ENCODE measurements at places on chromosomes 2 and 18.

DNA sequence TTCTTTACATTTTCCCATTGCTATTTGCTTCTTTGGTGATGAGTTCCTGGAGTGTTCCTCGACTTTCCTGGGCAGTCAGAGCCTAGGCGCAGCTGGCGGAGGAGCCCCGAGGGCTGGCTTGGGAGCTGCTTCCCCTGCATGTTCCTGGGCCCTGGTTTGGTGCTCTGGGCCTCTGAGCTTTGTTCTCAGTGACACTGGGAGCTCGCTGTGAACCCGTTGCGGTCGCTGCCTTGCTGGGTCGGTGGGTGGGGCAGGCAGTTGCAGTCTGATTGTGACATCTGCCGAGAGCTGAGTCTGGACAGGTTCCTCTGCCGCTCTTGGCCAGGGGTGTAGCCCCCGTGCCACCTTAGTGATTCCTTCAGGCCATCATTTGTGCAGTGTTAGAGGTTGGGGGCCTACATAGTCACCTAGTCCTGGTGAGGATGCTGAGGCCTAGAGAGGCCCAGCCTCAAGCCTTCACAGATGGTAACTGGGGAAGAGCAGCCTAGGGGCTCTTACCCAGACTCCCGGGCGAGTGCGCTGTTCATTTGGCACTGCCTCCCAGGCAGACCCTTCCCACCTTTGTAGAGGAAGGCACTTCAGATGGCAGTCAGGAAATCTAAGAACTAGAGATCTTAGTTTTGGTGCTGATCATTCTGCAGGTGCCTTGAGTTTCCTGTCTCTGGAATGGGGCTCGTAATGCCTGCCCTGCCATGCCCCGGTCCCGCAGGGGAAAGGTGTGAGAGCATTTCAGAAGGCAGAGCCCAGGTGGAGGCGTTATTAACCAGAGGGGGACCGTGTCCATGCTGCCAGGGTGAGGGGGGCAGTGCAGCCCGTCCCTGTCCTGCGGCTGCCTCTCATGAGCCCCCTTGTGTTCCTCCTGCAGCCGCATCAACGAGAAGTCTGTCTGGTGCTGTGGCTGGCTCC is 8.4 kb downstream of the ASB1 start:
- no peak for DNase-seq

DNA sequence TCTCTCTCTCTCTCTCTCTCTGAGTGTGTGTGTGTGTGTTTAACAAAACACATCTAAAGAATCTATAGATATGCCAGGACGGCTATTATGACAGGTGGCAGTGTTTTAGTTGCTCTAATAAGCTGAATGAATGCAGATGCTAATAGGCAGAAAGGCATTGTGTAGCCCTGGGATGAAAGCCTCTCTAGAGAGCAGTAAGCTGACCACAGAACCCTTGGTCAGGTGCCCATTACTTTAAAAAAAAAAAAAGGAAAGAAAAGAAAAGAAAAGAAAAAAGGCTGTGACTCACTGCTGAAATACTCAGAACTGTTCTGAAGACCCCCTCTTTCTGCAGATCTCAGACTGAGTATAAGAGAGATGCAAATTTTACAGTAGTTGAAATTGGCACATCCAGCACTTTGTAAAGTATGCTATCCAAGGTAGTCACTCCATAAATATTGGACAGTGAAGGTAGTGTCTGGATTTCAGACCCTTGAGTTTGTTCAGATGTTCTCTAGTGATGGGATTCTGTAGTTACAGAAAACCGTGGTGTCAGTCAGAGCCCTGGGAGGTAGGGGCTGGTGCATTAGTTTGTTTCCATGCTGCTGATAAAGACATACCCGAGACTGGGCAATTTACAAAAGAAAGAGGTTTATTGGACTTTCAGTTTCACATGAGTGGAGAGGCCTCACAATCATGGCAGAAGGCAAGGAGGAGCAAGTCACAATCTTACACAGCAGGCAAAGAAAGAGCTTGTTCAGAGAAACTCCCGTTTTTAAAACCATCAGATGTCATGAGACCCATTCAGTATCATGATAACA is 30.9 kb downstream of the OSBPL6 start:
- no peak for DNase-seq

- DNase-seq, result no peak
Measured at GRCh38 chr2:54267577-54267976, 11.5 kb upstream of the TSPYL6 start.

- DNase-seq, result no peak
Measured at GRCh38 chr2:81097361-81097760, 792.8 kb upstream of the LRRTM1 start.

DNA sequence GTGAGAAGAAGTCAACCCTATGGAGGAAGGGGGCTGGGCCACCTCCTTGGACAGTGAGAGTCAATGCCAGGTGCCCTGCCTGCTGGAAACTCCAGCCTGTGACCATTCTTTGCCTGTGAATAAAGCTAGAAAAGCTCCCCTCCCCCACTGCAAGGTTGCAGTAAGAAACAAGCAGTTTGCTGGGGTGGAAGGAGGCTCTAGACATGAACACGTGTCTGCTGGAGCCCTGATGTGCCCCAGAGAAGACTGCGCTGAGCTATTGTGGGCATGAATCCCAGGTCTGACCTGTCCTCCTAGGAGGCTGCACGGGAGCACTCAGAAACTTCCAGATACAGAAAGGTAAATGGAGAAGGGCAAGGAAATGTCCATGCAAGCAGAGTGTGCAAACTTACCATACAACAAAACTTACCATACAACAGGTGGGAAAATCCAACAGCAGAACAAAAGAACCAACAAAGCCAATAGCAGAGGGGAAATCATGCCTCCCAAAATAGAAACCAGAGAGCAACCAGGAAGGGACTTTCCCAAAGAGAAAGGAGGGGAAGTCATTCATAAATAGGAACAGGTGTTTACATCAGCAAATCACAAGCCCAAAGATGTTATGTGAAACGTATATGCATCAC is 278.7 kb downstream of the BCL2 start:
- DNase-seq, result no peak

- no peak for DNase-seq
Measured at GRCh38 chr2:224369028-224369632, 32.8 kb downstream of the FAM124B start.

- DNase-seq, result no peak
Measured at GRCh38 chr2:143744114-143744513, 614.9 kb downstream of the ARHGAP15 start.

GRCh38 chr2:9700109-9700495 is 69.3 kb upstream of the YWHAQ start:
- DNase-seq, result no peak

- no peak for DNase-seq
Measured at GRCh38 chr2:210224591-210224940, 681 bp downstream of the ACADL start.

- DNase-seq, result no peak
Measured at GRCh38 chr2:168222088-168222487, 25.3 kb downstream of the STK39 start.

DNA sequence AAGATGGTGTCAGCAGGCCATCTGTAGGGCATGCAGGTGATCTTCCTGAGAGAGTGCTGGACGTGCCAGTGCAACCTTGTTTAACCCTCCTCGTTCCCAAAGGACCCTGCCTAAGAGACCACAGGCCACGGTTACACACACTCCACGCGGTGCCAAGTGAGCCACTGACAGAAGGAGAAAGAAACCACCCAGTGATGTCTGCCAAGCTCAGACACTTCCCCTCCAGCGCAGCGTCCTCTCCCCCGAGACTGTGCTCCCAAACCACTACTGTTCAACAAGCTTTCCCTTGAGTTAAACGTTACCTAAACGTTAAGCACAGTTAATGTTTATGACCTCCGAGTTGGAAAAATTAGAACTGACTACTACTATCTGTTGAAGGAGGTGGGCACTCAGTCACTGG is 119.1 kb upstream of the NCK2 start:
- DNase-seq, result no peak

- DNase-seq, result no peak
Measured at GRCh38 chr2:158973116-158973956, 4.9 kb downstream of the TANC1 start.

DNA sequence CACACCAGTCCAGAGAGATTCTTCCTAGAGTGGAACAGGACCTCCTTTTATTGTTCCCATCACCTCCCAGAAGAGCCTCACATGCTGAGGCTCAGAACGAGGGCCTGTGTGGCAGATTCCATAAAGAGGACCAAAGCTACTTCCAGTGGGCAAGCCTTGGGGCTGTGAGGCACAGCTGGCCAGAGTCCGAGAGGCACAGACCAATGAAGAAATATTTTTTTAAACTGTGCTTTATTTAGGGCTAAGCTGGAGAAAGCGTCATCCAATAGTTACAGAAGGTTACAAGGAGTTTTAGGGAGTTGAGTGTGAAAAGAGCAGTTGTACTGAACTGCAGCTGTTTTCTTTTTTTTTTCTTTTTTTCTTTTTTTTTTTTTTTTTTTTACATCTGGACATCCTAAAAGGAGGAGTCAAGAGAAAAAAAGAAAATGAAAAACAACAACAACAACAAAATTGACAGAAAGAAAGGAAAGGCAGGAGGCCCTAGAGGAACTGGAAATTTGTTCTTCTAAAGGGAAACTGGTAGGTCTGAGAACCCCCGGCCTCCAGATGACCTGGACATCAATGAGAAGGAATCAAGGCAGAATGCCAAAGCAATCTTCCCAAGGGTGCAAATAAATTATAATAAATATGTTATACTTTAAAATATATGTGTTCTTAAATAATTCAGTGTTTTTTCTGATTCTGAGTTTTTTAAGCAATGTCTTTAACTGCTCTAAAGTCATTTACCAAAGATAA is 322.6 kb downstream of the CELF4 start:
- DNase-seq, result no peak

DNA sequence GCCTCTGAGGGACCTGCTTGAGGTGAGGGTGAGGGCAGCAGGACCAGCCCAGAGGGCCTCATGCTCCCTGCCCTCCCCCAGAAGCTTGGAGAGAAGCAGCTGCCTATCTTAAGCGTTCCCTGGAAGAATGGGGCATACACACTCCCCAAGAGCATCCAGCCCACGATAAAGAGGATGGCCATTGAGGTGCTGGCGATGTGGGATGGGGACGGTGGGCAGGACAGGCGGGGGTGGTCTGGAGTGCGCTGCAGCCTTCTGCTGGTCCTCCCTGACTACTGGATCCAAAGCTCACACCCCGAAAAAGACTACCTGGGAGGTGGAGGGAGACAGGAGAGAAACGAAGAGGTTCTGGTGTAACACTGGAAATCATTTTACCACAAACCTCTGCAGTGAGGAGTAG is 45.6 kb downstream of the LMAN2L start:
- no peak for DNase-seq

GRCh38 chr2:225434014-225434413 is 34.5 kb downstream of the NYAP2 start:
- DNase-seq, result no peak

DNA sequence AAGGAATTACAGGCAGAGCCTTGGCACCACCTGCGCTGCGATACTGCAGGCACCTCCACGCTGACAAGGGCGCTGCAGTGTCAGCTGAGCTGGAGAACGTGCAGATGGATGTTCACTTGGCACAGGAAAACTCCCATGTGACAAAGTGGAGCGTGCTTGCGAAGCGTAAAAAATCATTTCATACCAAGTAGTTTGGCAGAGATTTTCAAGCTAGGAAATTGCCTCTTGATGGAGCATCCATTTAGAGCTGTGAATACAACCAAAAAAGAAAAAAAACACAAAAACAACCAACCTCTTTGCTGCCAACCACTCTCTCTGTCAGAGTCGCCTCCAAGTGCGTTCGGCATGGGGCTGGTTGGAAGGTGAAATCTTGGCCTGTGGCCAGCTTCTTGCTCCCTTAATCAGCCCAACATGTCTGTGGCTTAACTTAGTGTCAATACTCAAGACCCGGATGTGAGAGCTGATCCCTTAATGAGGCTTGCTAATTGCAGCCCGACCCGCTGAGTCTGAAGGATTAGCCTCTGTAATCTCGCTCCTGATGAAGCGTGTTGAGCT is 38.1 kb downstream of the ACOXL start:
- no peak for DNase-seq

DNA sequence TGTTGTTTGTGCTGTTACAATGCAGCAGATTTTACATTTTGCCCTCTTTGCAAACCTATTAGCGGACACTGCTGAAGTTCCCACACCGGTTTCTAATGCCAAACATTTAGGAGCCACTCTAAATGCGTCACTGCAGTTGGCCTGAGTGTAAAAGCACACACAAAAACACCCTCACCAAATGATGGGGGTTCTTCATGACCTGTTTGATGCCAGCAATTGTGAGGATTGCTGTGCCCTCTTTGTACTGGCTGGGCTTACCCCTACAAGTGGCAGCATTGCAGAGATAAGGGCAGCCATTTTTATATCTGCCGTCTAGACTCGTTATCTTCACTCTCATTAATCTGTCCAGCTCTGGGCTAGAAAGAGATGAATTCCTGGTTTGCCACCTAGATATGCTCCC is 85.3 kb downstream of the NRP2 start:
- no peak for DNase-seq
